ENCODE measurements at places on chromosomes 11 and 22. TPM values are rescaled to one million over a fixed set of nuclear protein-coding genes. Genes with fewer than 3 reads are reported as not detected.

DNA sequence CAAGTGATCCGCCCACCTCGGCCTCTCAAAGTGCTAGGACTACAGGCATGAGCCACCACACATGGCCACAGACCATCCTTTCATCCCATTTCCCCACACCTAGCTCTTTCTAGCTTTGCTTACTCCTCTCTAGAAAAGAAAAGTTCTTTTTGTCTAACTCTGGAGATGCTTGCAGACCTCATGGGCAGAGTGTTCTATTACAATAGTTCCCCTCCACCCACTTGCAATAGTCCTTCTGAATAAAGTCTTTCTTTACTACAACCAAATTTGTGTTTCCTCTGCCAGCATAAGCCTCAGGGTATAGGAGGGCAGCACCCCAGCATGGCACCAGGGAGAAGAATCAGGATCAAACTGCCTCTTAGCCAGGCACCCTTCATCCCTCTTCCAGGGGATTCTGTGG, 18.8 kb upstream of the RTL6 start:
- no peak for DNase-seq

GRCh38 chr11:72303179-72303578, 59.2 kb upstream of the PHOX2A start:
- no peak for DNase-seq

- DNase-seq, result no peak
Measured at GRCh38 chr11:130720232-130721022, 195.9 kb downstream of the SNX19 start.

Gene SLC22A6
- not detected for total RNA-seq

GRCh38 chr11:83127310-83127637, 29.7 kb upstream of the PCF11 start:
- DNase-seq, result no peak

DNA sequence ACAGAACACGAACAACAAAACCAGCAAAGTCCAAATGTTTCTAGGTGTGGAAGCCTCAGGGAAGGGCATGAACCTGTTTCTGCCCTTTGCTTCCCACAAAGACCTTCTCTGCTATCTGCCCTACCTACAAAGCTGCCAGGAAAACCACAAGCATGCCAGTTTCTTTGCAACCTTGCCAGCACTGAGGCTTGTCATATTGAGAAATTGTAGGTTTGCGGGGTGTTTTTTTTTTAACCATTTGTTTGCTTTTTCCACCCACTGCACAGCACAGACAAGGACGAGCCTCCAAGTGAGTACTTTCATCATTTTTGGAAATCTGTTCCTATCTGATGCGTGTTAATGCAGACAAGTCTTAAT, 12.8 kb downstream of the PARVG start:
- no peak for DNase-seq

DNA sequence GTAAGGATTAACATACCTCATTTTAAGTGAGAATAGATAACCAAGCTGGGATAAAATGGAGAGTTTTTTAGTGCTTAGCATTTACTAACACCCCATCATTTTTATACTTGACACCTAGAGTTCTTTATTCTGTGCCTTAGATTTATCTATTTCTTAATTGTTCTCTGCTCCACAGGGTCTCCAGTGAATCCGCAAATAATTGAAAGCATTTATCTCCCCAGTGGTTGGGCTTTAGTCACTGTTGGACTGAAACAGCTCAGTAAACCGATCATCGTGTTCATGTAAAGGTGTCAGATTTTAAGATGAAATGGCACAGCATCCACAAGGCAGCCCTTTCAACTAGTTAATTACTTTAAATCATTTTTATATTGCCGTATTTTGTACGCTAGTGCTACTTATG, 17.8 kb upstream of the GRIA4 start:
- no peak for DNase-seq

Gene FDX1
- total RNA-seq, result 24.0 TPM

Measured in left colon (tissue), 2 donors.